ENCODE measurements at places on chromosomes 16 and 17.

DNA sequence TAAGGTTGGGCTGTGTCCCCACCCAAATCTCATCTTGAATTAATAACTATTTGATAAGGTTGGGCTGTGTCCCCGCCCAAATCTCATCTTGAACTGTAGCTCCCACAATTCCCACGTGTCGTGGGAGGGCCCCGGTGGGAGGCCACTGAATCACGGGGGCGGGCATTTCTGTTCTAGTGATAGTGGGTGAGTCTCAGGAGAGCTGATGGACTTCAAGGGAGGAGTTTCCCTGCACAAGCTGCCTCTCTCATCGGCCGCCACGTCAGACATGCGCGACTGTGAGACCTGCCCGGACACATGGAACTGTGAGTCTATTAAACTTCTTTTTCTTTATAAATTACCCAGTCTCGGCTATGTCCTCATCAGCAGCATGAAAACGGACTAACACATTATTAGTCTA lies 44.9 kb upstream of the METRNL start:
- no peak for DNase-seq

GRCh38 chr16:65098916-65099315 lies 22.9 kb downstream of the CDH11 start:
- peak; percentile 50 for DNase-seq

- DNase-seq = no peak
Observed at GRCh38 chr16:83482545-83483162, 325.1 kb upstream of the HSBP1 start.

- peak; percentile 58 for DNase-seq
Observed at GRCh38 chr16:4067262-4068001, 48.8 kb downstream of the ADCY9 start.

GRCh38 chr17:75205793-75206163 lies 299 bp downstream of the NUP85 start:
- no peak for DNase-seq

DNA sequence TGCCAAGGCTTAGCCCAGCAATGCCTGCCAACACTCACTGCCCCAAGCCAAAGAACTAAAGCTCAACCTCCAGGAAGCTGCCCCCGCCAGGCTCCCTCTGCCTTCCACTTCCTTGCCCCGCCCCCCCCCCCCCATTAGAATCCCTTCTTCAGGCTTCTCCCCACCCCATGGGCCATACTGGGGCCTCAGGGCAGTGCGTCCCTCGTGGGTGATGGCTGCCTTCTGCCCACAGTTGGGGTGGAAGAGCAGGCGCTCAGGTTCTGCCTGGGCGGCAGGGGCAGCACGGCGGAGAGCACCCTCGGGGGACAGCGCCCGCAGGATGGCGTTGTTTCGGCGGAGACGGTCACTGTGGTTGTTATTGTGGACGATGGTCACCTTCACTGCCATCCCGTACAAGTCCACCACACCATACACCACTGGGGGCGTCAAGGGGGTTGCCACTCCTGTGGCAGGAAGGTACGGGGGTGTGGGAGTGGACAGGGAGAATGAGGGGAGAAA lies 4.1 kb downstream of the NEURL4 start:
- no peak for DNase-seq

DNA sequence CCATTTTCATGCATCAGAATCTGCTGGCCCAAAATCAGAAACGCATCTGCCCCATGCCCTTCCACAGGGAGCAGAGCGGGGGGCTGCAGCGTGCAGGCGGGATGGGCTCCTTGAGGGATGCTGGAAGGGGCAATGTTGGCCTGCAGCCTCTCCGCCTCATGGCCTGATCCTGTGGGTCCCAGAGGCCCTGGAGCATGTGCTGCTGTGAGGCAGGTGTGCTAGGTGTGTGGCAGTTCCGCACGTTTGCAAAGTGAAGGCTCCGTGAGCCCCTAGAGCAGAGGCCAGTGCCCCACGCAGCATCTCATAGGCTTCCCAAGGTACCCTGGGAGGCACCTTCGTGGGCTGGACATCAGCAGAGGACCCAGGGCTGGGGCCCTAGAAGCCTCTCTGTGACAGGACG lies 36.4 kb upstream of the CDH15 start:
- no peak for DNase-seq

DNA sequence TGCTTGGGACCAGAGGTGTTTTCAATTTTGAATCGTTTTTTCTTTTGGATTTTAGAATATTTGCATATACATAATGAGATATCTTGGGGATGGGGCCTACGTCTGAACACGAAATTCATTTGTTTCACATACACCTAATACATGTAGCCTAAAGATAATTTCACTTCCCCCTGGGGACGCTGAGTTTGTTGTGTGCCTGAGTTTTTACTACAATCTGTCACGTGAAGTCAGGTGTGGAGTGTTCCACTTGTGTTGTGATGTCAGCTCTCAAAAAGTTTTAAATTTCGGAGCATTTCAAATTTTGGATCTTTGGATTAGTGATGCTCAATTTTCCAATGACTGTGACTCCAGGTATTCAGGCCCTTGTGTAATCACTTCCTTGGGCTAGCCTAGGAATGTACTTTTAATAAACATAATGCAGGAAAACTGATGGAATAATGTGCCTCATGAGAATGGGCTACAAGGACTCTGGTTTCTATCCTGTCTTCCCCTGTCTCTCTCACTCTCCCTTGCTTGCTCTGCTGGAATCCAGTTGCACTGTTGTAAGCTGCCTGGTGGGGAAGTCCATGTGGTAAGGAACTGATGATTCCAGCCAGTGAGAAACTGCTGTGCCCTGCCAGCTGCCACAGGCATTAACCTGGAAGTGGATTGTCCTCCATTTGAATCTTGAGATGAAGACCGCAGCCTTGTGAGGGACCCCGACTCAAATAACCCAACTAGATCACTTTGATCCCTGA lies 403.8 kb downstream of the SHISA9 start:
- DNase-seq = no peak

DNA sequence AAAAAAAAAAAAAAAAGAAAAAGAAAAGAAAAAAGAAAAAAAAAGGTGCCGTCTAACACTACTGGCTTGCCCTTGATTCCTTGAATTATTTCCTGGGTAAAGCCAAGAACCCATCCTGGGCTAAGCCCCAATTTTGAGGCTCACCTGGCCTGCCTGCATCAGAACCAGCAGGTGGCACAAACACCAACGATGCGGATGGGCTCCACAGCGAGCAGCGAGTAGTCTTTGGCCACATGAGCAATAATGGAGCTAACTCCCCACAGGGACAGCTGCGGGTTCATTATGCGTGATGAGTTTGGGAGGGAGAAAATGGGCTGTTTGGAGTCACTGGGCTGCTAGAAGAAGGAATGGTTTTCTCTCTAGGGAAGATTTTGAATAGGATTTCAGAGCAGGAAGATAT lies 91.1 kb downstream of the ASIC2 start:
- no peak for DNase-seq

DNA sequence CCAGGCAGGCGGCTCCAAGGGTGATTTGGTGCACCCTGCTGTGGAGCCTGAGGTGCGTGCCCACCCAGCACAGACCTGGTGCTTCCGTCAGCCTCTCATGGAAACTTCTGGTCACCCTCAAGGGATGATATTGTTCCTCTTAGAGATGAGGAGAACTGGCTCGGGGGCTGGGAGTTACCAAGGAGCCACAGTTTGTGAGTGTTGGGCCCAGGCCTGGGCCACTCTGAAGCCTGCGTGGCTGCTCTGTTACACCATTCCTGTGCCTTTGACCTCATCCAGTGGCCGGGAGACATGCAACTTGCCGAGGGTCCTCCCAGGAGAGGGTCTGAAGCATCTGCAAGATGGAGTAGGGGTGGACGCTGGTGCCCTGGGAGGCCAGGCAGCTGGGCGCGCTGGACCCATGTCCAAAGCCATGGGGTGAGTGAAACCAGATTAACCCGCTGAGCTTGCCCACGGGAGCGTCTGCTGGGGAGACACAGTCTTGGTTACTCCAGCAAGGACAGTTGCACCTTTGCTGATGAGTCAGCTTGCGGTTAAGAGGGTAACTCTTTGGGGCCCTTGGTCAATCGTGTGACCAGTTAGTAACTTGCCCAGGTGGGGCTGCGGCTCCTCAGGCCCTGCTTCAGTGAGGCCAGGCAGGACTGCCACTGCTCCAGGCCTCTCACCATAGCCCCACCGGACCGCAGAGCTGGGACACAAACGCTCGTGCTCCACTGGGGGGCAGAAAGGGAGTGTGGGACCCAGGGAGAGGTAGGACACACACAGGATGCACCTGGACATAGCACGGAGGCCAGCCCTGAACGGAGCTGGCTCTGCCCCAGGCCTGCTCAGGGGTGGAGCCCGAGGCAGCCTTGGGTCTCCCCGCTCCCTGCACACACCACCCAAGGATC lies 7.5 kb downstream of the C16orf90 start:
- DNase-seq = no peak

GRCh38 chr17:80918731-80919130 lies 72.9 kb upstream of the CHMP6 start:
- no peak for DNase-seq

DNA sequence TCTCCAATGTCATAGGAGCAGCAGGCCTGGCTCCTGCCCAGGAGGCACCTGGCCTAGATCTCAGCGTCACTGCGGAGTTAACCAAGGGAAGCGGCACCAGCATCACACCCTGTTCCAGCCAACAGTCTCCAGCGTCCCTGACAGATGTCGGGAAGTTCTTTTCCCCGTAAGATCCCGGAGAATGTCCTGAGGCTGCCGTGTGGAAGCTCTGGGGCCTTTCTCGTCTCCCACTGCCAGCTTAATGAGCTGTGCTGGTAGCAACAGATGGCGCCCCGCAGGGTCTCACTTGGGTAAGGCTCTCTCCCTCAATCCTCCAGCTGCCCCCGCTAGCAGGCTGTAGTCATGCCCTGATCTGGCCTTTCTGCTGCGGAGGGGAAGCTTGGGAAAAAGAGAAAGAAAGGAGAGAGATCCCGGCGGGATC lies 57.5 kb downstream of the MARCHF10 start:
- DNase-seq = no peak

- no peak for DNase-seq
Observed at GRCh38 chr17:5500247-5500588, 13.9 kb downstream of the MIS12 start.

- peak; percentile 45 for DNase-seq
Observed at GRCh38 chr17:29807520-29808361, 122.3 kb downstream of the SSH2 start.

GRCh38 chr17:781805-782731 lies at the start of the genes GLOD4 and MRM3:
Gene GLOD4 (minus strand): TSS chr17:782280. CDS start chr17:782255, 25 bp downstream.
Gene MRM3 (plus strand): TSS chr17:782353. CDS start chr17:782379, 26 bp downstream.
- peak; percentile 76 for DNase-seq

GRCh38 chr17:67578142-67578457 lies 139.6 kb upstream of the NOL11 start:
- no peak for DNase-seq

DNA sequence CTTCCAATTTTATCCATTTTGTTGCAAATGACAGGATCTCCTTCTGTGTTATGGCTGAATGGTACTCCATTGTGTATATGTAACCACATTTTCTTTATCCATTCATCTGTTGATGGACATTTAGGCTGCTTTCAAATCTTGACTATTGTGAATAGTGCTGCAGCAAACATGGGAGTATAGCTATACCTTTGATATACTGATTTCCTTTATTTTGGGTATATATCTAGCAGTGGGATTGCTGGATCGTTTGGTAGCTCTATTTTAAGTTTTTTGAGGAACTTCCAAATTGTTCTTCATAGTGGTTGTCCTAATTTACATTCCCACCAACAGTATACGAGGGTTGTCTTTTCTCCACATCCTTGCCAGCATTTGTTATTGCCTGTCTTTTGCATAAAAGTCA lies 67.8 kb downstream of the BRIP1 start:
- no peak for DNase-seq

Measured in GM04504 (cell line).